GM12865 (cell line): ENCODE measurements at places on chromosomes 6 and 20.

GRCh38 chr20:56423211-56423610 is 11.2 kb downstream of the CASS4 start:
- no peak for DNase-seq

GRCh38 chr6:113697632-113698410 is 159.3 kb upstream of the MARCKS start:
- DNase-seq = no peak

DNA sequence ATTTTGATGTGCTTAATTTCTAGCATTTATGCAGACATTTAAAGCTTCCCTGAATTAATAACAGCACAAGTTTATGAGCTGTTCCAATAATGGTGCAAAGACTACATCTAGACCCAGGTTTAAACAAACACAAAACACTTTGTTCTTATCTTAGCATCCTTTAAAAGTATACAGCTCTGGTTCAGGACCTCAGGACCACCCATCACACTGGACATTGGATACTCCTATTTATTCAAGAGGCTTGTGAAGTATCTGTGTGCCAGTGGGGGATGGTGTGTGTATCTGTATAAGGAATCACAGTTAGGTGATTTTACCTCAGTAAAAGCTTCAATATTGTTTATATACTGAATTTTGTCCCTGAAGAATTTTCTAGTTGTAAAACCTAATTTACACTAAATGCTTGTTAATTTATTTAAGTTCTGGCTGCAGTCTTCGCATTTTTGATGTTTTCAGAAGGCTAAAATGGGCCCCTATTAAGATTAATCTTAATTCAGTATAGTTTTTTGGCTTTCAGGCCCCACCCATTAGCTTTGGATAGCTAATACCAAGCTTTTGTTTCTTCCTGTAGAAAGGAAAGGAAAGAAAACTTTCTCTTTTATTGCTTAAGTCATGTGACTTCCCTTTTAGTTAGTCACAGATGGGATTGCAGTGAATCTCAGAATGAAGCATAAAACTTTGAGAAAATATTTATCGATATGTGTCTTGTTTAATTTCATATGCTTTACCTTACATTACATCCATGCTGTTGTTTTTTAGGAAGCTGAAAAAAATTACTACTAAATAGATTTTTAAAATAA is 13.1 kb downstream of the LIN28B start:
- DNase-seq = no peak

DNA sequence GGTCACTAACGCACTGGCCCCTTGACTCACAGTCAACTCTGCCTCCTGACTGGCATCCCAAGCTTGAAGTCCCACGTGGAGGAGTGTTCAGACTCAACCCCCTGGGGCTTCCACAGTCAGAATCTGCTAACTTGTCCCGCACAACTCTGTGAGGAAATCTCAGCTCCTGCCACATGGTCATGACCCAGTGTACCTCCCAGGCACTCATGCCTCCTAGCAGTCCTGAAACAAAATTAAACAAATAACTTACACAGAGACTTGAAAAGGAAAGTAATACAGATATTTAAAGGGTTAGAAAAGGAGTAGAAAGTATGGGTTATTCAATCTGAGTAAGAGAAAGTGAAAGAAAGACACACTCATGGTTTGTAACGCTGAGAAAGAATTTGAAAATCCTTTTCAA is 134.9 kb downstream of the GMDS start:
- DNase-seq = peak; percentile 50

DNA sequence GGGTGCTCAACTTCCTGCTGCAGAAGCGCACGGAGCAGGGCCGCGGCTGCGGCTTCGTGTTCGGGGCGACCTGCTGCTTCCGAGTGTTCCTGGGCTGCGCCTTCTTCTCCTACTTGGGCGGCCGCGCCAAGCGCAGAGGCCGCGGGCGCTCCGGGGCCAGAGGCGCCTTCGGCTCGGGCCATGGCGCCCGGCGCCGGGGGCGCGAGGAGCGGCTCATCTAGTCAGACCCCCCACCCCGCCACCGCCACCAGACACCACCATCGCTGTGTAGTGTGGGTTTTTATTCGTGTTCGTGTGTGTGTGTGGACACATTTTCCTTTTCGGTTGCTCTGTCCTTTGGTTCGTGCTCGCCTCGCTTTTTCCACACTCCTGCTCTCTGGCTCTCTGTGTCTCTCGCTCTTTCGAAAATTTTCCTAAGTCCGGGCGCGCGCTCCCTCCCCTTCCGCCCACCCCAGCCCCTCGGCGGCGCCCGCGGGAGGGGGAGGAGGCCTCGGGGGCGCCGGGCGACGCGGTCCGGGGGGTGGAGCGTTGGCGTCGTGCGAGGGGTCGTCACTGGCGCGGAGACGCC is 38.1 kb downstream of the GNAS start:
- peak; percentile 86 for DNase-seq

DNA sequence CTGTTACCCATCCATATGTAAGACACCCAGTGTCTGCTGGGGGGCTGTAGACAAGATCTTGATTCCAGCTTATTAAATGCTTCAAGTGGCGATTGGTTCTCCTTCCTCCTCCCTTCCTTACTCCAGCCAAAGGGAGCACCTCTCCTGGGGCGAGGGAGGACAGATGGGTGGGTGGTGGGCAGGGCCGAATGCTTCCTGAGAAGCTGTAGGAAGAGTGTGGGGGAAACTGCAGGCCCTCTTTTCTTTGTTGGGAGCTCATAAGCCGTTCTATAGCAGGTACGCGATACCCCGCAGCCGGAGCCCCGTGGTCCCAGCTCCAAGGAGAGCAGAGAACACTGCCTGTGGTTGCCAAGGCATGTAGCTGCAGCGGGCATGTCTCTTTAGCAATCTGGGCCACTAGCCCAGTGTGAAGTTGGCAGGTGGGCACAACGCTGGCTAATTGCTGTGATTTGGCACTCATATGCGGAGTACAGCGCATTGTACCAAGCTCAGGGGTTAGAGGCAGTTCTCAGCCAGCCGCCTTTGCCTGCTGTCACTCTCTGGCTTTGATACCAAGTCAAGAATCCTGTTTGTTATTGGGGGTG is 14.7 kb upstream of the KCNG1 start:
- DNase-seq = no peak

- DNase-seq = no peak
Observed at GRCh38 chr20:62739067-62739466, 30.4 kb downstream of the NTSR1 start.

- no peak for DNase-seq
Observed at GRCh38 chr6:107987805-107988204, 29.8 kb upstream of the SEC63 start.

- peak; percentile 10 for DNase-seq
Observed at GRCh38 chr6:104705095-104705707, 154.5 kb downstream of the HACE1 start.

DNA sequence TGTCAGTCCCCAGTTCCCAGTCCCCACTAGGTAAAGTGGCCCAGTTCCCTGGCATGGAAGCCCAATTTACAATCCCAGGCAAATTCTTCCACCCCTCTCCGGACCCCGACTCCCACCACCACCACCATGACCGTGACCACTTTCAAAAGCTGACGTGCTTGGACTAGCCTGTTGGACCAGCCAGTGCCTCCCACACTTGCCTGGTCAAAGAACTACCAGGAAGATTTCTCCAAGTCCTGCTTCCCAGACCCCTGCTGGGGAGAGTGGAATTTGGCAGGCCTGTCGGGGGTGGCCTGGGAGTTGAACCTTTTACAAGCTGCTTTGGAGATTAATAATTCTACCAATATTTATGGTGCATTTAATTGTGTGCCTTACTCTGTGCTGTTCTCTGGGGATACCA is 1.4 kb upstream of the PTPRT start:
- no peak for DNase-seq

- DNase-seq = no peak
Observed at GRCh38 chr6:19452495-19452894, 384.7 kb upstream of the ID4 start.

DNA sequence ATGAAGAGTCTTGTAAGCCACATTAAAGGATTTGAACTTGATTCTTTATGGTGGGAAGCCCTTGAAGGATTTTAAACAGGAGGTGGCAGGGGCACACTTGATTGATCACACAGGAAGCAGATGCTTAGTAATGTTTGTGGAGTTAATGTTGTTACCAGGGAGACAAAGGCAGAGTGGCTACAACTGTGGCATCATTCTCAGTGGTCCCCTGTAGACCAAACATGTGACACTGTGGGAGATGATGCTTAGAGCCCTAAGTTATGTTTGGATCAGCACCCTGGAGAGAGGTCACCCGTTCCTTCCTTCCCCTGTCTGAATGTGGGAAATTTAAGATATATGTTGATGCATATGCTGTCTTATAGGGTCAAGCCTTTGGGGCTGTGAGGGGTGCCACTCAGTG is 53.2 kb downstream of the EIF2S2 start:
- peak; percentile 35 for DNase-seq
